Activated T-helper 1 cell treated with Interleukin-2 at 50 U/mL for 16 hours (primary cell): ENCODE measurements at places on chromosomes 3 and 15.

GRCh38 chr3:14839236-14839635 lies 20.5 kb downstream of the FGD5 start:
- DNase-seq: no peak

DNA sequence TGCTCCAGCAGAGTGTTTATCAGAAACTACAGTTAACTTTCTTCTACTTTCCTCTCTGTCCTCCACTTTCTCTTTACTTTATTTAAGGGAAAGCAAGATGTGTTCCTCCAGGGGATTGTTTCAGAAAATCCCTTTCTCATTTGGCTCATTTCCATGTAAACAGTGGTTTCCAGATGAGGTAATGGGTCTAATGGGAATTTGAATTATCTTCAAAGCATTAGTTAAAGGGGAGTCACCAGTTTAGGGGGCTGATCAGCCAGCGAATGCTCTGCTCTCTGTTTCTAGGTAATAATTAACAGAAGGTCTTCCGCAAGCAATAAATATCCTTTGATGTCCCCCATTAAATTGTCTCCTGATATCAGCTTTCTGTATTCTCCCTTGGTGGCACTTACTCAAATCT lies 30.4 kb upstream of the ZNF639 start:
- no peak for DNase-seq

DNA sequence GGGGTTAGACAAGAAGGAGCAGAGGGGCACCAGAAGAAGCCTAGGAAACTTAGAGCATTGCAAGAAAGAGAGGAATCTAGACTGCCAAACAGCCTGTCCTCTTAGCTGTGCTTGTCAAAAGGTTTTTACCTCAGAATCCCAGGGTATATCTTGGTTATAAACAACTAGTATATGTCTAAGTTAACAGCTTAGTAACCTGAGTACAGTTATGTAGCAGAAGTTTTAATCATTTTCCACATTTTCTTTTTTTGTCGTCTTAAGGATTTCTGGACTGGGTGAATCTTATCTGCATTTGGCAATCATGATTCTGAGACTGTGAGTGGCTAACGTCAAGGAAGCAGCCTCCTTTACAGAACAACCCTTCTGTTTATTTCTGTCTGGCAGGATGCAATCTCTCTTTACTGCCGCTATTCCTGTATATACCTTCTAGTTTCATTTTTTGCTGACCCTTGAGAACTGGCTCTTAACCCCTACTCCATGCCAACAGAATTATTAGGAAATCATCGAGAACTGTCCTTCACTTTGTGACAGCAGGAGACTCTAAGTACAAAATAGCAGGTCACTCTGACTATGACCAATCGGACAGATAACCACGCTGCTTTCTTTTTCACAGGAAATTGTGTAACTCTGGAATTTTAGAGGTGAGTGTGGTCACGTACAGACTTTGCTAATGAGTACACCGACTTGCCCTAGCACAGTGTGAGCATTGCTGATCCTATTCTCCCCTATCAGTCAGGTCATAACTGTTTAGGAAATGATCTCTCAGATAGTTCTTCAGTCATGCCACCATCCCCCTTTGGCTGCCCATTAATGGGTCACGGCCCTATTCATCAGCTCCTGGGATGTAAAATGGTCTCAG lies 3.3 kb upstream of the CP start:
- DNase-seq: no peak

GRCh38 chr3:195247086-195247862 lies 23.7 kb downstream of the XXYLT1 start:
- no peak for DNase-seq

DNA sequence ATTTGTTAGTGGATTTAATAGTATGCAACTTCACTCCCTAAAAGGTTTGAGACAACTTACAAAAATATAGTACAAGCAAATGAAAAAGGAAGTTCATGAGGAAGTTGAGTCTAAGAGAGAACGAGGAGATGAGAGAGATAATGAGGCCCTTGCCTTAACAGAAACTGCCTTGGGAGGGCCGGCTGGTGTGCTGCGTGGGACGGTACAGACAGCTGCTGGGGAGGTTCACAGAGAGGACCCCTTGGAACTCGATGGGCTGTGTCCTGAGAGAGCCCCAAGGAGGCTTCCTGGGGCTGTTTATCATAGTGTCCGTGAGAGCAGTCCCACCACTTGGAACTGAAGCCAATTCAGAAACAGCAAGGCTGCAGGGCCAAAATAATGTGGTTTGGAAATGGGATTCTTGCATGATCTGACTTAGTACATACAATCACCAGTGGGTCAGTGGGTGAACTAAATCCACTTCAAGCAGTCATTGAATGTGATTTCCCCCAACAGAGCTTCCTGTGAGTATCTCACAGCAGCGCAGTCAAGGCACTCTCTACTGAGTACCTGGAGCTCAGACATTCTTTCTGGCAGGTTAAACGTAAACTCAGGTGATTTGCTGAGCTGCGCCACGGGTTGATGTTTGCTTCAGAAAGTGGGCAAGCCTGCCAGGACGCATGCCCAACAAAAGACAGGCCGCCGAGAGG lies 90.8 kb downstream of the CRTC3 start:
- no peak for DNase-seq

DNA sequence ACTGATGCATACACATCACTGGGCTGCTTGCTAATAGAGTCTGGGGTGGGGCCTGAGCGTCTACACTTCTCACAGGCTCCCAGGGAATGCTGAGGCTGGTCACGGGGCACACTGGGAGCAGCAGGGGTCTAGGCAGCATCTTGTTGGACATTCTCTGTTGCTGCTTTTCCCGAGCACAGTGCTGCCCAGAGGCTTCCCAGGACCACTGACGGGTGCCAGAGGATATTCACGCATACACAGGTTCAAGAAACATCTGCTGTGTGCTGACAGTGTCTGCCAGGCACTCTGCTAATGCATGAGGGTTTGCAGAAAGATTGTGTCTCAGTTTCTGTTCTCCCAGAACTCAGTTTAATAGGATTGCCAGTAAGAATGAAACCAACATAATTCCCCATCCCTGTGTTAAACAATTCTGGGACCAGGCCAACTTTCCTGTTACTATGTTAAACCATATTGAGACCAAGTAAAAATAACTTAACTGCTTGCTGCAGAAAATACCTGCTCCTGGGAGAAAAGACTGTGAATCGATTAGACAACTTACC lies 23.9 kb upstream of the BCL2L10 start:
- DNase-seq: no peak

DNA sequence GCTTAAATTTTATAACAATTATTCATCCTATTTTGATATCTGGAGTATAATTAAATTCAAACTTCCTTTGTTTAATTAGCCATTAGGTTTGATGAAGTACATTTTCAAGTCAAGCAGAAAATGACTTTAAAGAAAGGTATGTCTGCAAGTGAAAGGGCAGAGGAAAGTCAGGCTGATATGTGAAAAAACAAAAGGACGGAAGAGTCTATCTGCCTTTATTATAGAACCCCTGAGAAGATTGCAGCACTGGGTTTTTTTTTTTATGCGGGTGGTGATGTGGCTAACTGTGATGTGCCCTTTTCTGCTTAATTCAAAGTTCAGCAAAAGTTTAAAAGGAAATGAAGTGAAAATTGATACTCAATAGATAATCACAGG lies 83.2 kb downstream of the COL8A1 start:
- no peak for DNase-seq

GRCh38 chr3:159855599-159856346 lies 132.9 kb upstream of the IL12A start:
- no peak for DNase-seq
